ENCODE measurements at places on chromosomes 2 and 18.

- H3K27ac ChIP-seq: peak overlapping the region; percentile 80
- H3K4me3 ChIP-seq: peak overlapping the region; percentile 54
- H3K4me1 ChIP-seq: peaks cover 37% of the 10 kb centered on the region
Measured at GRCh38 chr2:69798290-69798908, 31.1 kb upstream of the GMCL1 start.

- H3K27ac ChIP-seq: no peak overlapping the region
- peaks cover 3% of the 10 kb centered on the region for H3K4me1 ChIP-seq
- H3K4me3 ChIP-seq: no peak overlapping the region
- peaks cover 14% of the 10 kb centered on the region for H3K27me3 ChIP-seq
- H3K36me3 ChIP-seq: no peaks in the 10 kb centered on the region
Measured at GRCh38 chr18:48983793-48984437, 33.1 kb upstream of the SMAD7 start.

- peaks cover 31% of the 10 kb centered on the region for H3K36me3 ChIP-seq
- H3K27me3 ChIP-seq: no peaks in the 10 kb centered on the region
- DNase-seq: no peak
- H3K4me1 ChIP-seq: peaks cover 8% of the 10 kb centered on the region
Measured at GRCh38 chr18:9863282-9863681, 22.5 kb upstream of the TXNDC2 start.

GRCh38 chr2:24857746-24858145 is 62.3 kb downstream of the ADCY3 start:
- H3K36me3 ChIP-seq: peaks cover 9% of the 10 kb centered on the region
- H3K4me1 ChIP-seq: no peaks in the 10 kb centered on the region
- no peak for DNase-seq
- H3K27me3 ChIP-seq: no peaks in the 10 kb centered on the region

DNA sequence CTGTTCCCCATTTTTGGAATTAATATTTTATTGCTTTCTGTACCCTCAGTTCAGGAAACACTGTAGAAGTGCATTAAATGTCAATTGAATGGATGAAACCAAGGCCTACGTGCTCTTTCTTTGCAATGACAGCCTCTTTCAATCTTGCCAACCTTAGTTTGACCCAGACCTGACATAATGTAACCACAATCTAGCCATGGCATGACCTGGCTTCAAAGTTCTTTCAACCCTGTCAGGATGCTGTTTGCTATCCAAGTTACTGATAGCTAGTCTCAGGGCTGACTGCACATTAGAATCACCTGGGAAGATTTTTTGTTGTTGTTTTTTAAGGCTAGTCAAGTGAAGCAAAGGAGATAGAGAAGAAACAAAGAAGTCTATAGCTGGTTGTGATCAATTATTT is 190.9 kb upstream of the PKDCC start:
- H3K4me1 ChIP-seq: no peaks in the 10 kb centered on the region
- H3K27ac ChIP-seq: no peak overlapping the region
- no peak overlapping the region for H3K4me3 ChIP-seq
- H3K27me3 ChIP-seq: peaks cover 6% of the 10 kb centered on the region
- no peaks in the 10 kb centered on the region for H3K36me3 ChIP-seq
- no peak for DNase-seq

- DNase-seq: no peak
- peaks cover 21% of the 10 kb centered on the region for H3K27me3 ChIP-seq
- no peak overlapping the region for H3K27ac ChIP-seq
- no peak overlapping the region for H3K4me3 ChIP-seq
- H3K36me3 ChIP-seq: peaks cover 2% of the 10 kb centered on the region
Measured at GRCh38 chr18:36247036-36247435, 50.5 kb upstream of the FHOD3 start.

GRCh38 chr2:204127238-204127637 is 190.7 kb downstream of the ICOS start:
- no peaks in the 10 kb centered on the region for H3K4me1 ChIP-seq
- H3K4me3 ChIP-seq: no peak overlapping the region
- no peak for DNase-seq
- no peak overlapping the region for H3K27ac ChIP-seq
- no peaks in the 10 kb centered on the region for H3K36me3 ChIP-seq

DNA sequence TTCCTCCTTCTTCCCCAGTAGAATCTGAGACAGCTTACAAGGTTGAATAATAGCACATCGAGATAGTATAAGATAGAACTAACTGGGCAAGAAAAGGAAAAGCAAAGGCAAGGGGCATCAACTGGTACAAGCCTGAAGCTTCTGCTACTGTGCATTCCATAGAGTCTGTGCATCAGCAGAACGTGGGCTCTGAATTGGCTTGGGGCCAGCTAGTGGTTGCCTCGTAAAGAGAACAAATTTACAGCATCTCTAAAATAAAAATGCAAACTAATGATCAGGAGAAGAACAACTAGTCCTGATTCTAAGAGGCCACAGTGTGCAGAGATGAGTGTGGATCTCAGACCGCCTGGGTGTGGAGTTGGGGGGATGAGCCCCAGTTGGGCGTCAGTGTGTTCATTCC is 36.6 kb downstream of the UPP2 start:
- H3K27ac ChIP-seq: no peak overlapping the region
- H3K36me3 ChIP-seq: no peaks in the 10 kb centered on the region
- no peak for DNase-seq
- H3K27me3 ChIP-seq: peaks cover 6% of the 10 kb centered on the region
- no peak overlapping the region for H3K4me3 ChIP-seq

DNA sequence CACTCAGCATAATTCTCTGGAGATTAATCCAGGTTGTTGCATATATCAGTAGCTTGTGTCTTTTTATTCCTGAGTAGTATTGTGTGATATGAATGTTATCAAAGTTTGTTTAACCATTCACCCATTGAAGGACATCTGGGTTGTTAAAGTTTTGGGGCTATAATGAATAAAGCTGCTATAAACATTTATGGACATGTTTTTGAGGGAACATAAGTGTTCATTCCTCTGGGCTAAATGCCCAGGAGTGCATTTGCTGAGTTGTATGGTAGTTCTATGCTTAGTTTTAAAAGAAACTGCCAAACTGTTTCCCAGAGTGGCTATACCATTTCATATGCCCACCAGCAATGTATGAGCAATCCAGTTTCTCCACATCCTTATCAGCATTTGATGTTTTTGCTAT is 21.8 kb upstream of the KCNJ13 start:
- no peaks in the 10 kb centered on the region for H3K27me3 ChIP-seq
- H3K27ac ChIP-seq: peak overlapping the region; percentile 25
- H3K36me3 ChIP-seq: peaks cover 41% of the 10 kb centered on the region

- peaks cover 4% of the 10 kb centered on the region for H3K4me1 ChIP-seq
- no peak for DNase-seq
- H3K27me3 ChIP-seq: no peaks in the 10 kb centered on the region
- no peaks in the 10 kb centered on the region for H3K36me3 ChIP-seq
- no peak overlapping the region for H3K4me3 ChIP-seq
Measured at GRCh38 chr2:149443150-149443549, 112.8 kb downstream of the LYPD6 start.

DNA sequence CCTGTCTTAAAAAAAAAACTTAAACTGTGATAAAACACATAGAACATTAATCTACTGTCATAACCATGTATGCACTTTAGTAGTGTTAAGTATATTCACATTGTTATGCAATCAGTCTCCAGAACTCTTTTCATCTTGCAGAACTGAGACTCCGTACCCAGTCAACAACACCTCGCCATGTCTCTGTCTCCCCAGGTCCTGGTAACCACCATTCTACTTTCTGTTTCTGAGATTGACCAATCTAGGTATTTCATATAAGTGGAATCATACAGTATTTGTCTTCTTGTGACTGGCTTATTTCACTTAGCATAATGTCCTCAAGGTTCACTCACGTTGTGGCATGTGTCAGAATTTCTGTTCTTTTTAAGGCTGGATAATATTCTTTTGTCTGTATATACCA is 290.8 kb upstream of the CXCR4 start:
- H3K27ac ChIP-seq: no peak overlapping the region
- H3K36me3 ChIP-seq: no peaks in the 10 kb centered on the region
- H3K4me3 ChIP-seq: no peak overlapping the region
- no peak for DNase-seq
- H3K27me3 ChIP-seq: peaks cover 20% of the 10 kb centered on the region

DNA sequence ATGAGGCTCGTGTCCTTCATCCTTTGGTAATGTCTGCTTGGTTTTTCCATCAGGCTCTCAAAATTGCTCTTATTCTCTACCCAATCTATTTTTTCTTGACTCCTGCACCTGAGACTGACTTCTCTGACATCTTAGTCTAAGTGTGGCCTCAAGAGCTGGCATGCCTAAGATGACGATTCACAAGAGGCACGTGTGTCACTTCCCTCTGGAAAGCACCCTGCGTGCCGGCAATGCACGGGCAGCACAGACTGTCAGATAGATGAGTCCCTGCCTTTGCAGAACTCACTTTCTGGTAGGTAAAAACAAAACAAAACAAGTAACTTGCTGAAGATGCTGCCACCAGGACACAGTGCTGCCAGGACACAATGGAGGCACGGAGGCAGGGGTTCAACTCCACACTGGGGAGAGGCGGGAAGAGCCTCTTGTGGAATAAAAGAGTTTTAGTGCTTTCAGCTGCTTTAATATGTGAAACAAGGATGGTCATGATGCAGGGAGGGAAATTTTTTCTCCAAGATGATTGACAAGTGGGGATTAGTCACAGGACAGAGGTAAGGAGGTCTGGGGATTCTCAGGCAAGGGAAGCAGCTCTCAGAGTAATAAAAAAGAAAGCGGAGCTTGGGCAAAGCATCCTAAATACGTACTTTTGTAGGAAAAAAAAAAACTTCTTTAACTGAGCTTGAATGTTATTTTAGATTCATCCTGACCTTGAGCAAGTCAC is 27.3 kb downstream of the CYB5A start:
- no peaks in the 10 kb centered on the region for H3K27me3 ChIP-seq
- DNase-seq: no peak
- peaks cover 10% of the 10 kb centered on the region for H3K36me3 ChIP-seq
- peak overlapping the region; percentile 88 for H3K27ac ChIP-seq
- peak overlapping the region; percentile 50 for H3K4me3 ChIP-seq

- peak overlapping the region; percentile 82 for H3K4me3 ChIP-seq
- DNase-seq: peak; percentile 34
- H3K27me3 ChIP-seq: no peaks in the 10 kb centered on the region
- H3K4me1 ChIP-seq: peaks cover 25% of the 10 kb centered on the region
- H3K36me3 ChIP-seq: no peaks in the 10 kb centered on the region
- peak overlapping the region; percentile 63 for H3K27ac ChIP-seq
Measured at GRCh38 chr2:10300997-10301940, 1.4 kb upstream of the HPCAL1 start.

DNA sequence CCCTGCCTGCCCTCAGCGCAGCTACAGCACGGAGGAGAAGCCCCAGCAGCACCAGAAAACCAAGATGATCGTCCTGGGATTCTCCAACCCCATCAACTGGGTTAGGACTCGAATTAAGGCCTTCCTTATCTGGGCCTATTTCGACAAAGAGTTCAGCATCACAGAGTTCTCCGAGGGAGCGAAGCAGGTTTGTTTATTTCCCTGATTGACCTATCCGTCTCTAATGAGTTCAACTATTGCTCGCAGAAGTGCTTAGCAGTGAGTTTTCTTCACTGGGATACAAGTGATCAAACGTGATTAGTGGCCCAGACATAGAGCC is 639 bp downstream of the MAIP1 start:
- H3K36me3 ChIP-seq: peaks cover 5% of the 10 kb centered on the region
- no peak for DNase-seq
- H3K4me1 ChIP-seq: peaks cover 15% of the 10 kb centered on the region
- peak overlapping the region; percentile 89 for H3K4me3 ChIP-seq
- H3K27me3 ChIP-seq: no peaks in the 10 kb centered on the region
- peak overlapping the region; percentile 91 for H3K27ac ChIP-seq

DNA sequence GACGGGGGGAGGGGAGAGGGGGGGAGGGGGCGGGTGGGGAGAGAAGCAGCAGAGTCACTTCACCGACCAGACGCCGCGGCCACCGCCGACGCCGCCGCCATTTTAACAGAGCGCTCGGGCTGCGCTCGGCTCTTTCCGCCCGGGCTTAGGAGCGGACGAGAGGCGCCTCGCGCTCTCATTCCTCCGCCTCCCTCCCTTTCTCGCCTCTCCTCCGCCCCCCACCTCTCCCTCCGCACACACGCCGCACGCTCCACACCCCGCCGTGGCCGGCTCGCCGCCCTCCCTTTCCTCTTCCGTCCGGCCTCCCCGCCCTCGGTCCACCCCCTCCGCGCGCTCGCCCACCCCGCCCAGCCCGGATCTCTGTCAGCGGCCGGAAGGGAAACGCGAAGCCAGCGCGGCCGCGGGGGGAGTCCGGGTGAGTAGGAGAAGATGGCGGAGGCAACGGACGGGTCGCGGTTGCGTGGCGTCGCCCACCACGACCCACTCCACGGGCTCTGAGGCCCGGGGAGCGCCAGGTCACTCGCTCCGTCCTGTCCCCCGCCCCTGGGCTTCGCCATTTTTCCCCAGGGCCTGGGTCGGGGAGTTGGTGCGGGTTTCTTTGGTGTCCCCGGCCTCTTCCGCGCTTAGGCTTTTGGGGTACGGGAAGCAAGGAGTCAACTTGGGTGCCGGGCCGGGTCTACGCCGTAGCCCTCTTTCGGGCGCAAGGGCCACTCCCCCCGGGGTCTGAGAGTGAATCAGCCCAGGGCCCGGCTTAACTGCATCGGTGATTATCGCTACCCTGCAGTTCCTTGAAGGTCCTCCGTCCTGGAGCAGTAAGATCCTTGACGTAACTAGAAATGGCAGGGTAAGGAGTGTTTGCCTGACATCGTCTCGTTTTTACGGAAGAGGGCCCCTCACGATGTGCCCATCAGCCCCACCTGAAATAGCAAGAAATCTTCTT is at the start of gene USP34:
USP34 (minus strand) TSS at position 123 of the 940 bp plus-strand sequence. CDS start 395 bp downstream, outside the sequence.
- peak within 1 kb of the TSS; percentile 97 for H3K4me3 ChIP-seq
- peak within 1 kb of the TSS; percentile 99 for H3K27ac ChIP-seq
- no peaks in the 10 kb centered on the region for H3K36me3 ChIP-seq
- peaks cover 10% of the 10 kb centered on the region for H3K4me1 ChIP-seq
- no peaks in the 10 kb centered on the region for H3K27me3 ChIP-seq

GRCh38 chr2:159126432-159127022 is 158.1 kb downstream of the TANC1 start:
- H3K27ac ChIP-seq: no peak overlapping the region
- DNase-seq: no peak
- peaks cover 4% of the 10 kb centered on the region for H3K27me3 ChIP-seq
- no peaks in the 10 kb centered on the region for H3K36me3 ChIP-seq

- peaks cover 3% of the 10 kb centered on the region for H3K27me3 ChIP-seq
- DNase-seq: no peak
- H3K4me3 ChIP-seq: no peak overlapping the region
- no peak overlapping the region for H3K27ac ChIP-seq
- H3K36me3 ChIP-seq: no peaks in the 10 kb centered on the region
Measured at GRCh38 chr2:220460257-220460985, 833.0 kb downstream of the SLC4A3 start.

- no peaks in the 10 kb centered on the region for H3K4me1 ChIP-seq
- DNase-seq: no peak
- H3K27me3 ChIP-seq: no peaks in the 10 kb centered on the region
- peaks cover 4% of the 10 kb centered on the region for H3K36me3 ChIP-seq
Measured at GRCh38 chr2:40384714-40385113, 67.2 kb downstream of the SLC8A1 start.

- H3K27me3 ChIP-seq: peaks cover 16% of the 10 kb centered on the region
- DNase-seq: no peak
- H3K27ac ChIP-seq: no peak overlapping the region
- H3K4me1 ChIP-seq: peaks cover 5% of the 10 kb centered on the region
- no peak overlapping the region for H3K4me3 ChIP-seq
Measured at GRCh38 chr18:12254820-12255511, 805 bp downstream of the CIDEA start.

All from memory B cell (primary cell).